Progenitor cell of endocrine pancreas (in vitro differentiated cells): ENCODE measurements at places on chromosomes 3 and 15. TPM values are rescaled to one million over a fixed set of nuclear protein-coding genes. Genes with fewer than 3 reads are reported as not detected.
A peak's percentile ranks its signal among the peaks of the same experiment; 100 is the strongest.

The PLA2G4E gene
- total RNA-seq, result 0.09 TPM in 1 of 2 replicates, not detected in the other

The XPC gene
- 40.1 and 43.0 TPM in 2 replicates for total RNA-seq

DNA sequence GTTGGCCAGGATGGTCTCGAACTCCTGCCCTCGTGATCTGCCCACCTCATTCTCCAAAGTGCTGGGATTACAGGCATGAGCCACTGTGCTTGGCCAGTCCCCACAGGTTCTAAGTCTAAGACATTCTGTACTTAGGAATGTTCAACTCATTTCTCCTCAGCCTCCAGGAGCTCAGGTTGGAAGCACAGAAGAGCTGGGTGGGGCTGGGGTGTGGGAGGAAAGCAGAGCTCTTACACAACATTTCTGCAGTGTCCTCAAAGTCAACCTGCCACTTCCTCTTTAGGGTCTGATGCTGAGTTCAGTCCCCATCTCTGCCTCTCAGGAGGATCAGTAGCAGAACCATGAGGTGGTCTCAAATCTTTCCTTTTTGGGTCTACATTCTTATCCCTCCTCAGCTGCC lies 75.5 kb downstream of the MRPL46 start:
- no peaks in the 10 kb centered on the region for H3K36me3 ChIP-seq
- peaks cover 9% of the 10 kb centered on the region for H3K4me1 ChIP-seq
- DNase-seq, result no peak
- no peak overlapping the region for H3K27ac ChIP-seq

The BNC1 gene
- 0.58 and 0.67 TPM in 2 replicates for total RNA-seq

DNA sequence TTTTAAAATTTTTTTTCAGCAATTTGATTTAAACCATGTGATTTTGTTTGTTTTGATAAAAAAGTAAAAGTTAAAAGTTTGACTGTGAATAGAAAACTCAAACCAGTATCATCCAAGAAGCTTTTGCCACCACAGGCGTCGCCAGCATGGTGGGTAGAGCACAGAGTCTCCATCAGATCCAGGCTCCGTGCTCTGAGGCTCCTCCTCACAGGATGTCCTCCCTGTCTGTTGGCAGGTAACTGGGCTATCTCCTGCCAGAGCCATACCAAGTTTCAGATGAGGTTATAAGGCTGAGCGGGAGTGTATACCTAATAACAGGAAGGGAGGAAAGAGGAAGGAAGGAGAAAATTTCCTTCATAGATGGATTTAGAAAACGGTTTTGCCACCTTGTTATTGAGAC lies 28.8 kb downstream of the CTDSPL start:
- H3K27me3 ChIP-seq, result no peaks in the 10 kb centered on the region
- no peak overlapping the region for H3K4me3 ChIP-seq
- H3K27ac ChIP-seq, result no peak overlapping the region
- peaks cover 5% of the 10 kb centered on the region for H3K36me3 ChIP-seq
- H3K4me1 ChIP-seq, result peaks cover 17% of the 10 kb centered on the region

DNA sequence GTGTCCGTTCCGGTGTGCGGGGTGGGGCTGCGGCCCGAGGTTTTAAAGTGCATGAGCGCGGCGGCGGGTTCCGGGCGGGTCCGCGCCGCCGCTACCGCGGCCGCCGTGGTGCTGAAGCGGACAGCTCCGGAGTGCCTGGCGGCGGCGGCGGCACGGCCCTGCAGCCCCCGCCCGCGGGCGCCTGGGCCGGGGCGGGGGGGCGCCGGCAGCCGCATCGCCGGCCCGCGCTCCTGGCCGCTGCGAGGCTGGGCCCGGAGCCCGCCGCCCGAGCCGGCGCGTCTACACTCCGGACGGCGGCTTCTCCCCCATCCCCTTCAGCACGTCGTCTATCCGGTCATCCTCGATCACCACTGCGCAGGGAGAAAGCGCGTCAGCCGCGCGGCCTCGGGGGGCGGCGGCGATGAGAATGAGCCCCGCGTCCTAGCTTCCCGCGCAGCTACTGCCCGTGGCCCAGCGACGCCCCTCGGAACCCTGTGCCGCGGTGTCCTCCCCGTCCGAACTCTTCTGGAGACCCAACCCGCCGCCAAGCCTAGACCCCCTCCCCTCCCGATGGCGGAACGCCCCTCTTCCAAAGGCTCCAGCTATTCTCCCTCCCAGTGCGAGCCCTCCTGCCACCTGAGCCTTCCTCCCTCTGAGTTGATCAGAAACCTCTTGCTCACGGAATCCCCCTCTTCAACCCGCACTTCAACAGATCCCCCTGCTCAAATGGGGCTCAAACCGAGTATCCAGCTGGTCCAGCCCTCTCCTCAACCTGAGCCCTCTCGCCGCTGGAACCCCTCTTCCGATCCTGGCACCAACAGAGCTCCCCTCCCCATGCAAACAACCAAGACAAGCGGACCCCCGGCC lies 1.3 kb downstream of the CAMK2N2 start:
- H3K27ac ChIP-seq, result peak overlapping the region; percentile 87
- peaks cover 62% of the 10 kb centered on the region for H3K27me3 ChIP-seq
- peak overlapping the region; percentile 74 for H3K4me3 ChIP-seq
- DNase-seq, result peak; percentile 51

The GOLGA6L26 gene
- total RNA-seq, result not detected in 2 replicates

The DBR1 gene
- 31.8 and 34.2 TPM in 2 replicates for total RNA-seq

DNA sequence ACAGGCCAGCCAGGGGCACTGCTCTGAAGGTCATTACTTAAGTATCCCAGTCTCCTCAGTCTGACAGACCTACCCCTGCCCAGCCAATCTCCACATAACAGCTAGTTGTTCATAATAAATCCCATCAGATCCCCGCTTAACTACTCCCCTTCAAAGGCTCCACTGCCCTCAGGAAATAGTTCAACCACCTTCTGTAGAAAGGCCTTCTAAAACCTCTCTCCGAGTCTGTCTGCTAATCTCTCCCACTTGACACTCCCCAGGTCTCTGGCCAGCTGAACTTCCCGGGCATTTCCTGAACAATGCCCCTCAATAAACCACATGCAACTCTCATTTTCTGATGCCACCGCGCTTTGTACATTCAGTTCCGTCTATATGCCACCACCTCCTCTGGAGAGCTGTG lies 6.0 kb downstream of the PRC1 start:
- peaks cover 31% of the 10 kb centered on the region for H3K4me1 ChIP-seq
- DNase-seq, result no peak
- peaks cover 6% of the 10 kb centered on the region for H3K36me3 ChIP-seq
- no peaks in the 10 kb centered on the region for H3K27me3 ChIP-seq
- H3K4me3 ChIP-seq, result peak overlapping the region; percentile 3
